Stimulated activated naive CD4-positive, alpha-beta T cell treated with Interleukin-2 at 50 U/mL for 16 hours (primary cell): ENCODE measurements at places on chromosomes 1 and 21.

- no peak for DNase-seq
Observed at GRCh38 chr21:41758550-41758949, 8.3 kb downstream of the RIPK4 start.

GRCh38 chr1:30974536-30974935, 66.0 kb upstream of the SDC3 start:
- no peak for DNase-seq

DNA sequence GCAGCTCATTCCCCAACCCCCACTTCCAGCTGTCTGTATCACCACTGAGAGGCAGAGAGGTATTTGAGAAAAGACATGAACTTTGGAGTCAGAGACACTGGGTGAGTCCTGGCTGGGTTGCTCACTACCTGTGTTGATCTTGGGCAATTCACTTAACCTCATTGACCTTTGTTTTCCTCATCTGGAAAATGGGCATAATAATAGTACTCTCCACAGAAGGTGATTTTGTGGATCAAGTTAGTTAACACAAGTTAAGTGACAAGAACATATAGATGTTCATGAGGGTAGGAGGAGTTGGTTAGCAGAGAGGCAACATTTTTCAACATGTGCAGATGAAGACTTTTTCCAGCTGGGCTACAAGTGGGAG, 17.1 kb upstream of the ETV3L start:
- DNase-seq: no peak

GRCh38 chr1:28519946-28520725, 14.3 kb downstream of the RCC1 start:
- DNase-seq: no peak

DNA sequence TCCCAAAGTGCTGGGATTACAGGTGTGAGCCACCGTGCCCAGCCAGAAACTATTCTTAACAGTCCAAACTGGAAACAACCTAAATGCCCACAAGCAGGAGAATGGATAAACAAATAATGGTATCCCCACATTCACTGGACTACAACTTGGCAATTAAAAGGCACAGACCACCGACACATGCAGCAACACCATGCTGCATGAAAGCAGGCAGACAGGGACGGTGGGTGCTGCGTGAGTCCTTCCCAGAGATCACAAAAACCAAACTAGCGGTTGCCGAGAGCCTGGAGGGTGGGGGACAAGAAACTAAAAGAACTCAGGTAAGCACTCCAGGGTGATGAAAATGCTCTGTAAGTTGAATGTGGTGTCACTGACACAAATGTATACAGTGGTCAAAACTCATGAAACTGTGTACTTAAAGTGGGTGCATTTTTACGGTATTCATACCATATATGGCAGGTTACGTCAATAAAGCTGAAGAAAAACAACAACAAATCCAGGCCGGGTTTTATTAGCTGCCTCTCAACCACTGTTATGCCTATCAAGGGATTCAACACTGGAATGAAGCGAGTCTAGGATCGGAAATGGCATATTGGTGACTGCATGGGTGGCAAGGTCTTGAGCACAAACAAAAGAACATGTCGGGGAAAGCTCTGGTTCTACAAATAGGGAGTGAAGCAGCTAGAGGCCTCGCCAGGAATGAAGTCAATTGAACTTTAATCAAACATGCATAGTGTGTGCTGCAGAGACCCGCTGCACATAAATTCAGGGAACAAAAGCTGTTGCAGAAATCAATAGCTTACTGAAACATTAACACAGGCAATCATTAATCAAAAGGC, 52.4 kb downstream of the SLC45A1 start:
- no peak for DNase-seq

DNA sequence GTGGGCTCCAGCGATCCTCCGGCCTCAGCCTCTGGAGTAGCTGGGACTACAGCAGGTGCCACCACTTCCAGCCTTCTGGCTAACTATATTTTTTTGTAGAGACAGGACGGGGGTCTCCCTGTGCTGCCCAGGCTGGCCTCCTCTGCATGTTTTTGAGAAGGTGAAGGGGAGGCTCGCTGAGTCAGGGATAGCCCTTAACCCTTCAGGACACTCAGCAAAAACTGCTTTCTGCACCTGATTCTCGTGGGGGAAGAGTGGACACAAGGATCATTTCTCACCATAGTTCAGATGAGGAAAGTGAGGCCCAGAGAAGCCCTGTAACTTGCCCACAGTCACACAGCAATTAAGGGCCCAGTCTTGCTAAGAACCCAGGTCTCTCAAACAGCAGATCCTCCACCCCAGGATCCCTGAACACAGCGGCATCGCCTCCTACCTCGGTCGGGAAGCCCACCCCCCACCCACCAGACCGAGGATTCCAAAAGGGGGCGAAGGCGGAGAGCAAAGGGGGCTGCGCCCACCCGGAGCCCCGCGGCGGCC, 1.3 kb downstream of the FGR start:
- no peak for DNase-seq

DNA sequence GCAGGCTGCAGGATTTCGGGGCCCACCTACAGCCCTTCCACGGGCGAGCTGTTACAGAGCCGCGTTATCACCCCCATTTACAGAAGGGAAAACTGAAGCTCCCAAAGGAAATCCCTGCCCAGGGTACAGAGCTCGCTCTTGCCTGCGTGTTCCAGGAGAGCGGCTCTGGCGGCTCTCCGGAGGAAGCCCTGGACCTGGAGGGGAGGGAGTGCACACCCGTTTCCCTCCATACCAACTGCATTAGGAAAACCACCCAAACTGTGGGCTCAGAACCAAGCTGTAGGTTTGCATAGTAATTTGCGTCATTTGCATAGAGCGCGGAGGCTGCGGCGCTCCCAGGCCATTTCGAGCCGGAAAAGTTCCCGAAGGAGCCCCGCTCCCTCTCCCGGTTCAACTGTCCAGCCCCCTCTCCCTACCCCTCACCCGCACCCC, 24.7 kb upstream of the ADGRB2 start:
- no peak for DNase-seq

DNA sequence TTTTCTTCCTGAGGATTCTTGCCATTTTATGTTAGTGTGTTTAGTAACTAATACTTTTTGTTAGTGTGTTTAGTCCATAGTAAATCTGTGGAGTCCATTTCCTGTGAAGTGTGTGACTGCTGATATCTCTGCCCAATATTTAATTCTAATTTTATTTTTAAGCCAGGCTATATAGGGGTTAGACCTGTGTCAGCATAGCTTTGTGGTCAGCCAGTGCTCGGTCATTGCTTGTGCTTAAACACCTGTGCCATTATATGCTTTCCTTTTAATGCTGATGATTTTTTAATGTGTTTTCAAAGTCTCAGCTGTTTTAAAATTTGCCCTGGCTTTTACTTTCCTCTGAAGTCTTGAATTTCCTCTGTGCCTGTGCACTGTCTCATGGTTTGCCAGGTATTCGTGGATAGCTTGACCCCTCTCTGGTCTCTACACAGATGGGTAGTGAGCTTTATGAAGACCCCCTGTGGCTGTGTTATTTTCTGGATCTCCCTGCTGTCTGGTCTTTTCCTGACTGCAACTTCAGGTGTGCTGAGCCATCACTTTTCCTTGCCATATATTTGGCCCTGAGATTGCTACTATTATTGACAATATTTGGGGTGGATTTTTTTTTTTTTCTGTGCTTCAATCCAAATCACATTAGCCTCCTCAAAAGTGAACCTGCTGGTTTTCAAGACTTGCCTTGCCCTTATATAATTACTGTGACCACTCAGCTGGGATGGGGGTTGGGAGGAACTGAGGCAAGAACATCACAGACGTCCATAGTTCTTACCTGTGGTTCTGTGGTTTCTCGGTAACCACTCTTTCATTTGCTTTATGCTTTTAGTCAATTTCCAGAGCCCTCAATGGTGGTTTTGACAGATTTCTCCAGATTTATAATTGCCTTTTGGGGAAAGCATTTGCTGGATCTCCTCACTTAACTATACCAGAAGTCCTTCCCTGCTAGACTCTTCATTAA, 59.6 kb downstream of the RPS6KC1 start:
- no peak for DNase-seq

- no peak for DNase-seq
Observed at GRCh38 chr21:34748862-34749261, 80.1 kb downstream of the CLIC6 start.

DNA sequence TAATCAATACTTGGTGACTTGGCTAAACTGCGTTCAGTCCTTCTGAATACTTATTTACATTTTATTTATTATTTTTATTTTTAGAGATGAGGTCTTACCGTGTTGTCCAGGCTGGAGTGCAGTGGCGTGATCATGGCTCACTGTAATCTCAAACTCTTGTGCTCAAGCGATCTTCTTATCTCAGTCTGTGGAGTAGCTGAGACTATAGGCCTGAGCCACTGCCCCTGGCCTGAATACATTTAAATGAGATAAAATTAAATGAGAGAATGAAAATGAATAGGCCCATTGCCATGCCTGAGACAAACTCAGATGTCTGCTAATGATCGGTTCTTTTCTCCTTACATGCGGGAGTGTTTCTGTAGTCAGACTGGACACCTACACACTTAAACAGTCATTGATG, 86.0 kb downstream of the GALNT2 start:
- DNase-seq: no peak
